ENCODE measurements at places on chromosomes 4 and X. TPM values are rescaled to one million over a fixed set of nuclear protein-coding genes. Genes with fewer than 3 reads are reported as not detected.

CUL4B gene
- 11.3 TPM for total RNA-seq

DNA sequence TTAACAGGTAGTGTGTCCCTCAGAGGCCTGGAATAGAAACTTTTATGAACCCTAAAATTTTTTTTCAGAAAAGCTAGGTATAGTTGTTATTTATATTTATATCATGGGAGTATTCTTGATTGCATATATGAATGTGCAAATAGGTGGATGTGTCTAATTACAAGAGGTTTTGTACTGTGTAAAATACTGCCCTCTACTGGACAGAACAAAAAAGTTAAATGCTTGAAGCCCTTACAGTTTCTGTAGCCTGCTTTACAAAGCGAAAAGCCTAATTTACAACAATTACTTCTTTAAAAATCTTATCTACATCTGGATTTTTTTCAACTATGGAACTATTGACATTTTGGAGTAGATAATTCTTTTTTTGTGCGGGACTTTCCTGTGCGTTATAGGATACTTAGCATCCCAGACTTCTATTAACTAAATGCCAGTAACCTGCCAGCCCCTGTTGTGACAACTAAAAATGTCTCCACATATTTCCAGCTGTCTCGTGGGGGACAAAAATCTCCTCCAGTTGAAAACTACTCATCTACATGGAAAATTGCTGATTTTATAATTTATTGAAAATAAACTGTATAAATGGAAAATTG lies 35.1 kb downstream of the ENPEP start:
- DNase-seq, result no peak

- DNase-seq, result no peak
Observed at GRCh38 chr4:28082686-28083390, 1222.2 kb downstream of the STIM2 start.

CBR4 gene
- total RNA-seq, result 39.1 TPM

- no peak for DNase-seq
Observed at GRCh38 chrX:8955511-8955910, 78.4 kb downstream of the FAM9B start.

GRCh38 chr4:165343353-165344191 lies 16.1 kb downstream of the MSMO1 start:
- no peak for DNase-seq

ZDHHC15 gene
- total RNA-seq, result 0.13 TPM

DNA sequence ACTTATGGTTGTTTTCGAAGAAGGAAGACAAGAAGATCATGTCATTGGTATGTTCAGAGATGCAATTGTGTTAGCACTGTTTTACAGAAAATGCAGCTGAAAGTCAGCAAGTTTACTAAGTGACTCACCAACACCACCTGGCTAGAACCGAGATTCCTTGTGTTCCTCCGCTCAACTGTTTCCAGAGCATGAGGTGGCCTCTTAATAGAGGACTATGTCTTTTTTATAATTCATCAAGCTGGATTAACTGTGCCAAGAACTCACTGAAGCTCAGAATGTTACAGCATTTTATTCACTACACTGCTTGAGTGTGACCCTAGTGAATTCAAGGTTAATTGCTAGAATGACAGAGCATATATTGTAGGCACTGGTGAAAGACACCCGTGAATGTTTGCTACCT lies 1573.5 kb upstream of the TENM3 start:
- no peak for DNase-seq

DNA sequence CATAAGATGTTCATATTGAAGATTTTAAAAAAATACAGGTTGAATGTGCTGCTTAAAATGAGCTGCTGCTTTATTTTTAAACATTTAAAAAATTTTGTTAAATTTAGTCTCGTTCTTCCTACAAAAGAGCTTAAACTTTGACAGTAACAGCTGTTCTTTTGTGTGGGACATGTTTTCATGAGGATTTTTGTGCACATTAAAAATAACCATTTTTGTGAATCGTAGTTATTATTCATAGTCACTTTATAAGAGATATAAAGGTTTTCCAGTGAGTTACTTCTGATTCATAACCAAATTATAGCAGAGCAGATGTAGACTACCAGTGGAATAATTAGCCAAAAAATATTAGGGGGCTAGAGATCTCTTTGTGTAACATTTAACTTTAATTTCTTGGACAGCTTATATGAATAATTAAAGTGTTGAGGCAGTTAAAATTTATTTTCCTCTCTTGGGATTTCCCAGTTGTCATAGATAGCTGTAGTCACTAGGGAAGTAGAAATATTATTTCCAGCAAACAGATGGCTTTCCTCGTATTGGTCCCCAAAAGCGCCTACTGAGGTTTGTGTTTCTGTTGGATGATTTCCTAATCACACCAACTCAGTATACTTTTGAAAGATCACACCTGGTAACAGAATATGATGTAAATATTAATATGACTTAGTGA lies 24.2 kb downstream of the RBPJ start:
- DNase-seq, result no peak

- DNase-seq, result no peak
Observed at GRCh38 chrX:48531358-48531959, 8.1 kb upstream of the TBC1D25 start.

GRCh38 chr4:152106113-152106763 lies 345.4 kb upstream of the GATB start:
- no peak for DNase-seq

EGF gene
- 0.15 TPM for total RNA-seq

- DNase-seq, result no peak
Observed at GRCh38 chr4:155878611-155879010, 12.5 kb upstream of the ASIC5 start.

- no peak for DNase-seq
Observed at GRCh38 chr4:7055111-7055989, 12.2 kb downstream of the TADA2B start.

GRCh38 chr4:167339781-167340180 lies 105.5 kb upstream of the SPOCK3 start:
- no peak for DNase-seq

OTUD6A gene
- total RNA-seq, result not detected

GRCh38 chr4:6393544-6394475 lies 78.6 kb downstream of the PPP2R2C start:
- no peak for DNase-seq

UTP3 gene
- 11.5 TPM for total RNA-seq

GRCh38 chrX:118603981-118604380 lies 108.4 kb downstream of the DOCK11 start:
- peak; percentile 60 for DNase-seq

DNA sequence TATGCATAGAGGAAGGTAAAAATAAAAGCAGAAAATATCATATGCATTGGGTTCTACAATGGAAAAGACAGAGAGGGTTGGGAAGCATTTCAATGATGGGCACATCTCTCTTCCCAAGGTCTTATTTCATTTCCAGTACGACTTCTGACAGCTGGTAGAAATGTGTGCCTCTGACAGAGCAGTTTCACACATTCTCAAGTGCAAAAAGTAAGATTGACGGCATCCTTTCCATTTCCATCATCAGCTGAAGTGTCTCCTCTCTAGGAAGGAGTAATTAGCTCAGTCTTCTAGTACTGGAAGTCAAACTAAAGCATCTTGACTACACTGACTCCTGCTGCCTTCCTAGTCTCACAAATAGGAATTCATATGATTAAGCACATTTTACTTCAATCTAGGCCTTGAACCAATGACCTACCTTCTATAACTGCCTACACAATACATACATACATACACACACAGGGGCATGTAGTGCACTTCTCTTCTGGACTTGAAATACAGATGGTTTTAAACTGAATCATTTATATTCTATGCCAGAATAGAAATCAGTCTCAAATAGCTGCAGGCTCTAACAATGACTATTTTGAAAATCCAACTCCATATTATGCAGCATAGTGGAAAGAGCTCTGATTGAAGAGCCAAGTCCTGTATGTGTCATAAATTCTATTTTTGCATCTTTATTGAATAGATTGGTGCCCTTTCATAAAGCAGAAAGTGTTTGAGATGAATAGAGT lies 473.4 kb downstream of the INPP4B start:
- no peak for DNase-seq

CENPE gene
- total RNA-seq, result 0.53 TPM

SLC30A9 gene
- 22.4 TPM for total RNA-seq

MMRN1 gene
- total RNA-seq, result 5.0 TPM

GRCh38 chrX:44989995-44990770 lies 117.2 kb downstream of the KDM6A start:
- peak; percentile 51 for DNase-seq

- DNase-seq, result no peak
Observed at GRCh38 chrX:40467454-40467853, 113.3 kb upstream of the ATP6AP2 start.

GRCh38 chrX:38206542-38206941 lies 14.1 kb downstream of the SRPX start:
- no peak for DNase-seq

IGSF1 gene
- total RNA-seq, result 0.40 TPM

SOD3 gene
- total RNA-seq, result 2.9 TPM

DNA sequence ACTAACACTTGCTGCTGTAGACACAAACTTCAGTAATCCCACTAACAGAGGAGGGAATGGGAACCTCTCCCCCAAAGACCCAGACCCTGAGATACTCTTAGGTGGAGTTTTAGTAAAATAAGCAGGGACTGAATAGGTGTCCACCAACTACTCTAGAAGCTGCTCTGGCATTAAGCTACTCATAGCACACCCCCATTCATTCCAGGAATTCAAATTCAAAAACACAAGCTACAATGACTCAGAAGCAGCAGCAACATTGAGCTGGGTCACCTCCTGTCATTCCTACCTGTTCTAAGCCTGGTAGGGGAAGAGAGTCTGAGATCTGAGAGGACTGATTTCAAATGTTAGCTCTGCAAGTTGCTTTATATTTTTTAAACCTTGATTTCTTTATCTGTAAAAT lies 135.4 kb upstream of the FRMPD4 start:
- DNase-seq, result no peak

ZNF630 gene
- total RNA-seq, result 1.1 TPM

DNA sequence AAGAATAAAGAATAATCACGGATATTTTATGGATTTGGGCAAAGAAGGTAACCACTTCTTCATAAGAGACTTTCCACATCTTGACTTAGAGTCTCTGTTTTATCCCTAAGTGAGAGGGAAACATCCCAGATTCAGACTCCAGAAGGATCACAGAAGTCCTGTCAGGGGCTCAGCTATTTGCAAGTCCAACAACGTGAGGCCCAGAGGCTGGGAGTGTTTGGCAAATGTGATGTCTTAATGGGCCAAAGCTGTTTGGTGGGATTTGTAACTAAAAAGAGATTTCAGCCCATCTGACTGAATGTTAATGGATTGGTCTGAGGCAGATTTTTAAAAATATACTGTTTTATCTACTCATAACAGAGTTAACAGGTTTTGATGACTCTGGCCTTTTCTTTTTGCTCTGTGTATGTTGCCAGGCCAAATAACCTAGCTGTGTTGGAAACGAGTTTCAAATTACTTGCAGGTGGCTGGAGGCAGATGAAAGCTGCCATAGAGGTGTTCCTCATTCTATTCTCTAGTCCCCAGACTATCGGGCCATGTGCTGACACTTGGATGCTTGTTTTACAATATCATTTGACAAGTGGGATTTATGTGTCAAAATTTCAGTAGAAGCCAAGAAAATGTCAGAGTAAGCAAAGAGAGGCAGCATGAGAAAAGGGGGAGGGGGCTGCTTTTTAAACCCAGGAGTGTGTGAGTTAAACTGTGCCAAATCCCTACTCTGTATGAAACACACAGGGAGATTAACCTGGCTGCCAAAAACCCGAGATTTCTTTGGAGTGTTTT lies 330.9 kb downstream of the DCHS2 start:
- DNase-seq, result no peak

DNA sequence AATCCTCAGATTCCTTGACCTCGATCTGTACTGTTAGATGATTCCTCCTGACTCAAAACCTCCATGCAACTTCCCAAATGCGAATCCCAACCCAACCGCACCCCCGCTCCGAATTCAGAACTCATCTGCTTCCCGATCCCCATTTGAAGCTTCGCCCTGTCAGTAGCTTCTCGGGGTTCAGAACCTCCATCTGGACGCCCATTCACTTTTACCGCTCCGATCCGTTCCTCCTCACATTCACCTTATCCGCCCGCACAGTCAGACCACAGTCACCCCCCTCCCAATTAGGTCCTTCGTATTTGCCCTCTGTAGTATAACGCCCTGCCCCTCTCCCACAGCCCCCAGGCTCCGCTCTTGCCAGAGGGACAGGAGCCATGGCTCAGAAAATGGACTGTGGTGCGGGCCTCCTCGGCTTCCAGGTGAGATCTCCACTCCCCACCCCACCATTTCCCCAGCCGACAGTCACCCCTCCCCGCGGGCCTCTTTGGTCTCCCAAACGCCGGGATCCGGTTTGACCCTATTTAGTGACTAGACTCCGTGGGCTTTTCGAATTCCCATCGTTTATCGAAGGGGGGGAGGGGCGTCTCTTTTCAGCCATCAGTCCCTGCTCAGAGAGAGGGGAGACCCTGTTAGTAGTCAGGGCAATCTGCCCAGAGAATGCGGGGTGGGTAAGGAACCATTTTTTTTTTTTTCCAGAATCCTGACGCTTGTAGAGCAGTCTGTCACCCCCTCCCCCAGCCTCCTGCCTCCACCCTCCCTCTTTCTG lies 691 bp downstream of the MAGED1 start:
- DNase-seq, result peak; percentile 44

DNA sequence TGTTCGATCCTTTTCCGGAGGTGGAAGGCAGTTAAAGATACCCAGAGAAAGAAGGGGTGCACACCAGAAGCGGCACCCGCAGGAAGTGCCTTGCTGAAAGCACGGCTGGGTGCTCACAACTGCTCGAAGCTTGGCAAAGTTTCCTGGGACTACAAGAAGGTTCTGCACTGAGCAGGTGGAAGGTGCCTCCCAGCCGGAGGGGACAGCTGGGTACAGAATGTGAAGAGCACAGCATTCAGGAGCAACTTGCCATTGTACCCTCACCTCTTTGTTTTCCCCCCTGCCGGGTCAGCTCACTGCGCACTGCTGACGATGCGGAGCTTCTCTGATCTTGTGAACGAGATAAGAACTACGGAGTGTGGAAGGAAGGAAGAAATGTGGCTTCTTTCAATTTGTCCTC lies 289.2 kb downstream of the FBXW7 start:
- DNase-seq, result no peak

GRCh38 chr4:82402196-82402775 lies 28.0 kb downstream of the HNRNPDL start:
- no peak for DNase-seq

DNA sequence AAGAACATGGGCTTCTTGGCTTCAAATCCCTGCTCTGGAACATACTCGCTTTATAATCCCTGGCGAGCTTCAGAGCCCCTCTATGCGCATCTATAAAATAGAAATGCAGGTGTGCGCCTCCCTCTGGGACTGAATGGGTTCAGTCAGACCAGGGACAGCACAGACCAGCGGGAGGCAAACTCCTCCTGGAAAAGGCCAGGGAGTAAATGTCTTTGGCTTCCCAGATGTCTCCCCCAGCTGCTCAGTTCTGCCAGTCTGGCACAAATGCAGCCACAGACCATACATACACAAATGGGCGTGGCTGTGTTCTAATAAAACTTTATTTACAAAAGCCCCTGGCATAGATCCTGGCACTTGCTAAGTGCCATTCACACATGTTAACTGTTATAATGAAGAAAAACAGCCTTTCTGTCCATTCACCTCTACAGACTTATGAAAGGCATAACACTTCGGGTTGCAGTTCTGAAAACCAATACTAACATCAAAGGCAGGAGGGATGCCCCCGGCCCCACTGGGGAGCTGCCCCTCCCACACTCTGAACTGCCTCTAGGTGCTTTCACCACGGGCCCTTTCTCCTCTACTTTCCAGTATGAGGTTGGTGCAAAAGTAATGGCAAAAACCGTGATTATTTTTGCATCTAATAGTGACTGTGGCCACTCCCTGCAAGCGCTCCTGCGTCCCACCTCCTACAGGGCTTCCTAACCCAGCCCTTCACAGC lies 4.6 kb downstream of the JAKMIP1 start:
- DNase-seq, result no peak

- no peak for DNase-seq
Observed at GRCh38 chrX:137263374-137263773, 229.6 kb upstream of the GPR101 start.

Data from left lobe of liver (tissue), 2 donors.